ENCODE measurements at places on chromosomes 4 and X.

DNA sequence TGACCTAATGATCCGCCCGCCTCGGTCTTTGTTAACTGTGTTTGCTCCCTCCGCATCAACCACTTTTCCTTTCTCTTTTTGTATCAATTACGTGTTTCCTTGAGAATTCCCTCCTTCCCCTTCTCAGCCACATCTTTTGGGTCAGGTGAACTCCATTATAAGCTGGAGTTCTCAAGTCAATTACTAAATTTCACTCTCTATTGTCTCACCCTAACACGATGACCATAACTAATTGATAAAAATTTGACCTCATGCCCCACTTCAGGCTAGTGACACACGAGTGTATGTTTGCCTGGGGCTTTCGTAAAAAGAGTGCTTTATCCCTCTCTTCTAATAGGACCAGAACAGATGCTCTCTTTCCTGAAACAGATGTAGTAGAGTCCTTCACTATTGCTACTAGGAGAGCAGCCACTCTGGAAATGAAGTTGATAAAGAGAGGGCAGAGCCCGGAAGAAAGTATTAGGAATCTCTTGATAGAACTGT, 403.6 kb upstream of the ANXA10 start:
- no peak for DNase-seq

- no peak for DNase-seq
Observed at GRCh38 chr4:12177416-12177815, 748.7 kb upstream of the HS3ST1 start.

- no peak for DNase-seq
Observed at GRCh38 chr4:86441175-86441936, 81.5 kb upstream of the MAPK10 start.

GRCh38 chr4:189445613-189446012, 495.1 kb upstream of the FRG1 start:
- DNase-seq, result no peak

GRCh38 chr4:2006367-2006766, 2.4 kb downstream of the NELFA start:
- DNase-seq, result no peak

DNA sequence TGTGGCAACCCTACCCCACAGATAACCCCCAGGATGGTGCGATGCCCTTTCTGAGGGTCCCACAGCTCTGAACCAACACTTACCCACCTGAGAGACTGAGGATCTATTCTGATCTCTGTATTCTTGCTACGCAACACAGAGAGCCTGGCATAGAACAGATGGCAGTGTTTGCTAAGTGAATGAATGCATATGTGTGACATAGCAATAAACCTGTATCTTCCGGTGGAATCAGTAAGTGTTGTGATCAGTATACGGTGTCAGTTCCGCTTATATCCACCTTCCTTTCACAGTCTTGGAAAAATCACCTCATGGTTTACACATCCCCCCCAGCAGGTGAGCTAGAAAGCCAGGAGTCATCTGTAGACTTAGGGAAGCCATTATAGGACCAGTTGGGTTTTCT, 5.9 kb upstream of the HSD17B10 start:
- DNase-seq, result peak; percentile 53

DNA sequence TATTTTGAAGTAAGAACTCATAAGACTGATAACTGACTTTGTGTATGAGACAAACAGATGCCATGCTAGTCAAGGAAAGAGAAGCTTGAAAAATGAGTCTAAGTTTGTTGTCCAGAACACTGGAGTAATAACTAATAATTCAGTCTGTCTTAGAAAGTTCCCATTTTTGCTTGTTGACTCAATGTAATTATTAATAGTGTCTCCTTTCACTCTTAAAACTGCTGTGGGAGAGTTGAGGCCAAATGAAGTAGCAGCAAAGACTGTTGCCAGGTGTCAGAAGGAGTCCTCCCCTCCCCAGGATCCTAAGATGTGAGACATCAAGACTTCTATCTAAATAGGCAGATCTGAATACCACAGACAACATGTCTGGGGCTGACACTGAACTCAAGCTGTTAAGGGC, 20.8 kb upstream of the FAM13A start:
- no peak for DNase-seq

- DNase-seq, result no peak
Observed at GRCh38 chr4:74364652-74365491, at the start of gene EREG. TSS of gene EREG (plus strand) at chr4:74365145. CDS start at chr4:74365309, 164 bp downstream.

DNA sequence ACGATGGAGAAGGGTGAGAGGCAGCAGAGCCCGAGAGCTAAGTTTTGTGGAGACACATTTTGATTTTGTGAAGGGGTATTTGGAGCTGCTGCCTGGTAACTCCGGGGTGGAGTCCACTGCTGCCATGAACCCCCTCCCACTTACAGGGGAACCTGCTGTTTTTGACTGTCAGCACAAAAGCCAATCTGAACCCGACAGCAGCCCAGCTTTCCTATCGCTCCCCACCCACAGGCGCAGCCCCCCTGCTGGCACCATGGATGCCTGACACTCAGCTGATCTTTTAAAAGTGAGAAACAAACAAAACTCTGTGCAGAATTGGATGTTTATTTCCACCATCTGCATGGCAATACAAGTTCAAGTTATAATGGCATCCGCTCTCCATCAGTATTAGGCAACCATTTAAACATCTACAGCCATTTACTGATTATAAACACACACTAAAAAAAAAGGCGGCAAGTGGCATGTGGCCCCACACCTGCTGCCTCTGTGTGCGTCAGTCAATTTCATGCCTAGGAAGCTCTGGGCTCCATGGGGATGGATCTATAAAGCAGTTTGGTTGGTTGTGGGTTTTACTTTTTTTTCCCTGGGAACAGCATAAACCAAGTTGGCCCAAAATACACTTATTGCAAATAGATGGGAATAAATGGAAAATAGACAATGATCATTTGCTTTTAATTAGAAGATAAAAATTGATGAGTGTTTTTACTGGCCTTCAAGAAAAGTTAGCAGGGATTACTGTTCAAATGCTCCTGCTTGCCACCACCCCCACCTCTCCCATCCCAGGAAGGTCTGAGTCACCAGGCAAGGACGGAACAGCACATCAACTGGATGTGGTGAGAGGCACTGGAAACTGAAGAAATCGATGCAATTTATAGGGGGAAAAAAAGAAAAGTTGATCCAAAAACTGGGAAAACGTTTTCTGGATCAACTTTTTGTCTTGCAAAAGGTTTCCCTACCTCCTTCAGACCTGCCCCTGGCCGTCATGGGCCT, 46.0 kb downstream of the SEPSECS start:
- DNase-seq, result no peak

DNA sequence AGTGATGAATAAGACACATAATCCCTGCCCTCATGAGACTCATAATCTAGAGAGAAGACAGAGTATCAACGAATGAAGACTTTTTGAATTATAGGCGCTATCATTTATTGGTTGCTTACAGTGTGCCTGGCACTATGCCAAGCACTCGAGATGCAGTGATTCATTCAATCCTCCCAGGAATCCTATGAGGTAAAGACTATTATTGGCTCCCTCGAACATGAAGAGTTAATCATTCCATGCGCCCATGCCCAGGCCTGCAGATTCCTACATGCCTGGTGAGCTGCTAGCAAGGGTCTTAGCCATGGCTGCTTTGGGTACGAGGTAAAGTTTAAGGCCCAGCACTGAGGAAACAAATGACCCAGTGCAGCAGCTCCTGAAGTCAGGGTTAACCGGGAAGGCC, 47.0 kb downstream of the TEX13B start:
- no peak for DNase-seq

- no peak for DNase-seq
Observed at GRCh38 chr4:94976371-94977011, 218.7 kb downstream of the BMPR1B start.

GRCh38 chrX:16882702-16883486, 12.7 kb upstream of the RBBP7 start:
- peak; percentile 66 for DNase-seq

- no peak for DNase-seq
Observed at GRCh38 chr4:147782087-147782781, 50.3 kb downstream of the ARHGAP10 start.

- DNase-seq, result no peak
Observed at GRCh38 chrX:12991575-12991974, 16.7 kb downstream of the TMSB4X start.

DNA sequence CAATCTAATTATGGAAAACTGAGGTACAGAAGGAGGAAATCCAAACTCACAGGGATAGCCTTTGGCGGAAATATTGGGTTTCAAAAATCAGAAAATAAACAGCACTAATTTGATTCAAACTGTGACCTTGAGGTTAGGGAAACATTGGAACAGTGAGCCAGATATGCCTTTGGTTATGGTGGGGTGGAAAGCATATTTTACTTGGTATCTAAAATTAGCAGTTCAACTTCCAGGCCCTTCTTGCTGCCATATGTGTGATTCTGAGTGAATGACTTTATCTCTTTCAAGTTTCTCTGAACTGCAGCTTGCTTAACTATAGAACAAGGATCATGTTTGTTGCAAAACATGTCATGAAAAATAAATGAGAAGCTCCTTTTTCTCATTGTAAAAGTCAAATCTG, 240.9 kb upstream of the VEGFC start:
- no peak for DNase-seq

DNA sequence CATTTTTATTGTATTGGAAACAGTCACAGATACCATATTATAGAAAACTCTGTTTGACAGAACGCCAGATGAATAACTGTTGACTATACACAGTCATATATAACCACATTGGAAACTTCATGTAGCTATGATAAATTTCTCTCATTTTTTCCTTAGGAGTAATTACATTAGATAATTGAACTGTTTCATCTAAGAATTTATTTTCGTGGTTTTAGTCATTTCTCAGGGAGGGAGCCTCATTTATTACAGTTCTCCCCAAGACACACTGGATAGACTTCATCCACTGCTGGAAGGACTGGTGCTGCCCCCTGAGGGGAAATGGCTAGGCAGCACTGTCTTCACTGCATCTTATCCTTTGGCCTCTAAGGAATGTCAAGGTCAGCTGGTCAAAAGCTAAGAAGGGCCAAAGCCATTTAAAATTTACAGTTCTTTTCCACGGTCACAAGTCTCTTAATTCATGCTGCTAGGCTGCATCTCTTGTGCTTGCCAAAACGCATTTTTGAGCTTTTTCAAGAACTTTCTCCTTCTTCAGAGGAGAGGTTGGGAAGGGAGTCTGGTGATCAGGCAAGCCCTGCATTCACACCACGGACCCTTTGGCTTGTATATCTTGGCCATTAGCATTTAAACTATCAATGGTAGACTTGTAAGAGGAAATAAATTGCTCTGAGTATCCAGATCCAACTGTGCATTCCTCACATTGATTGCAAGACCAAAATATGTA, 145.1 kb downstream of the CBR4 start:
- DNase-seq, result no peak

GRCh38 chr4:92333016-92333415, 29.2 kb downstream of the GRID2 start:
- DNase-seq, result peak; percentile 36

DNA sequence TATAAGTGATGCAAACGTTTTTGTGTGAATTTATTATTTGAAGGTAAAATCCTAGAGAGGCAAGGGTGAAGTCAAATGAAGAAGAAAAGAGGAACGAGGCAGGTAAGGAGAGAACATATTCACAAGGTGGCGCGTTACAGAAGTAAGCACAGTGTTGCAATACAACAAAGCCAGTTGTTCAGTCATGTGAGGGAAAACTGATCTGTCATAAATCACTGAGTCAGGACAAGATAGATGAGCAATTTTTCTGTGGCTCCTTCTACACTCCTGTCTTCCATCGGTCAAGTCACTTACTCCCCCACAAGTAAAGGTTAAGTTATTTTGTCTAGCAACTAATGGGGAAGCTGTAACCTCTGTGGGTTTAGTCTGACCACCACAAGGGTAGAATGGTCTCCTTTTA, 203.0 kb upstream of the GK2 start:
- no peak for DNase-seq

GRCh38 chr4:152062936-152063620, 302.3 kb upstream of the GATB start:
- no peak for DNase-seq

DNA sequence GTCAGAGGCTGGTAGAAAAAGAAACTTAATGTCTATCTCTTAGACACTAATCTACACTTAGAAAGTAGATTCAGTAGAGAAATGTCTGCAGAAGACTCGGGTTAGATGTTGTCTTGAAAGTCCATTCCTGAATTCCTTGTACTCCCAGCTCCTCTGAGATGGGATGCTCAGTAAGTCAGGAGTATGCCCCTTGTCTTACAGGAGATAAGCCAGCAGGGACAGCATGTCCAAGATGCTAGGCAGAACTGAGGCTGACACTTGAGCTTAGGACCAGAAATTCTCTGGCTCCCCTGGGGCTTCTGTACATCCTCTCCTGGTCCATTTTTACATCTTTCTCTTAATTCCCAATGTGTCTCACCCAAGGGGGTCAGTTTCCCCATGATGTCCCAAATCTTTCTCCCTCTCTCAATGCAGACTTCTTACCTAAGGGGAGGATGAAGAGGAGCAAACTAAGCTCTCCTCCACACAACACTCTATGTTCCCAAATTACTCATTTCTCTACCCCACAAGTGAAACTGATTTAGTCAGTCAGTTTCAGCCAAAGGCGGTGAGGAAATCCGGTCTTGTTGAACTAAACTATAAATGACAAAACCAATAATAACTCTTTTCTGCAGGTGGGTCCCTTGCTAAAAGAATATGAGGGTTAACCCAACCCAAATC, 558.2 kb upstream of the DIPK2B start:
- DNase-seq, result no peak

- DNase-seq, result no peak
Observed at GRCh38 chr4:176443117-176443516, 123.4 kb downstream of the SPCS3 start.

- DNase-seq, result no peak
Observed at GRCh38 chr4:152075253-152075928, 314.6 kb upstream of the GATB start.

- DNase-seq, result no peak
Observed at GRCh38 chrX:40008791-40009461, 88.8 kb downstream of the BCOR start.

GRCh38 chr4:16034010-16034748, 49.6 kb downstream of the PROM1 start:
- DNase-seq, result no peak

- no peak for DNase-seq
Observed at GRCh38 chr4:156906325-156906724, 65.3 kb downstream of the PDGFC start.

GRCh38 chr4:39883646-39884045, 94.1 kb downstream of the PDS5A start:
- no peak for DNase-seq

GRCh38 chr4:95118497-95118896, 360.7 kb downstream of the BMPR1B start:
- DNase-seq, result no peak

DNA sequence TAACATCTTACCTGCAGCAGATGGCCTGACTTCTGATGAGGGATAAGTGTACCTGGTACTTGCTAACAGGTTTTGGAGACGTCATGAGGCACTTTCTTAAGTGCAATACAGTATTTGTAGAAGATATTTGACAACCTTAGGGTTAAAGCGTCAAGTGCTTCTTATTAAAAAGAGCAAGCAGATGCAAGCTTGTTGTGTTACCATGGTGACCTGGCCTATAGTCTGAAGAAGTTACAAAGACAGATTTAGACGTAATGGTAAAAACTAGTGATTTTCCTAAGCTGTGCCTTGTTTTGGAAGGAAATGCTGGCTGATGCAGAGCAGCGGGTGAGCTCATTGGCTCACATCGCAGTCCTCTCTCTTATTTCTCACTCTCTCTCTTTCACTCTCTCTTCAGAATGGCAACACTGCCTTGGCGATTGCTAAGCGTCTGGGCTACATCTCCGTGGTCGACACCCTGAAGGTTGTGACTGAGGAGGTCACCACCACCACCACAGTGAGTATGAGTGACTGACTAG, 243.6 kb downstream of the ANK2 start:
- DNase-seq, result peak; percentile 52

- peak; percentile 2 for DNase-seq
Observed at GRCh38 chrX:111244235-111244750, 26.0 kb downstream of the CAPN6 start.
